ENCODE measurements at places on chromosomes 16 and 17. TPM values are rescaled to one million over a fixed set of nuclear protein-coding genes. Genes with fewer than 3 reads are reported as not detected.

ACSM2A gene
- total RNA-seq: not detected

TRIM72 gene
- total RNA-seq: 0.17 TPM

DNA sequence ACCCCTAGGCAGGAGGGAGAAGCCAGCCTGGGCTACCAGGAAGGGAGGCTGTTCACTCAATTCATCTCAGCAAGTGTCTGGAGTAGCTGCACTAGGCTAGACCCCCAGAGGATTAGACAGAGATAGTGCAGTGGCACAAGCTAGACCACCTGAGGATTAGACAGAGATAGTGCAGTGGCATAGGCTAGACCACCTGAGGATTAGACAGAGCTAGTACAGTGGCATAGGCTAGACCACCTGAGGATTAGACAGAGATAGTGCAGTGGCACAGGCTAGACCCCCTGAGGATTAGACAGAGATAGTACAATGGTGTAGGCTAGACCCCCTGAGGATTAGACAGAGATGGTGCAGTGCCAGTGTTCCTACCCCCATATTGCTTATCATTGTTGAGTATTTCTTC lies 74.1 kb upstream of the SDK2 start:
- no peaks in the 10 kb centered on the region for H3K4me1 ChIP-seq
- H3K27ac ChIP-seq: no peak overlapping the region
- no peaks in the 10 kb centered on the region for H3K27me3 ChIP-seq
- no peak for DNase-seq

DNA sequence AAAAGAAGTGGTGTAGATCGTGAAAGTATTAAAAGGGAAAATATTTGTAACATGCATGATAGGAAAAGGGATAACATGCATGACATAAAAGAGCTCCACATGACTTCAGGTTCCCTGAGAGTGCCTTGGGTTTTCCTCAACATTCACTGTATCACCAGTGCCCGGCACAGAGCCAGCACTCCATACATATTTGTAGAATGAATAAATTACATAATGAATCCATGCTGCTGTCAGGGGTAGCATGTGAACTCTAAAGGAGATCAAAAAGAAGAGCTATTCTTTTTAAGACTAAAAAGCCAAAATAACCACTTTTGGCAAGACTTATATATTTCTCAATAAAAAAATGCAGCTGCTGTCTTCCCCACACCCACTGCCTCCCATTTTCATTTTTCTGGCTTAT lies 2.7 kb upstream of the ZNF594 start:
- H3K36me3 ChIP-seq: no peaks in the 10 kb centered on the region
- no peak overlapping the region for H3K4me3 ChIP-seq

GRCh38 chr17:74210191-74211140 lies 2.9 kb upstream of the TTYH2 start:
- H3K36me3 ChIP-seq: peaks cover 52% of the 10 kb centered on the region
- H3K4me1 ChIP-seq: peaks cover 51% of the 10 kb centered on the region
- no peak overlapping the region for H3K4me3 ChIP-seq
- no peak overlapping the region for H3K27ac ChIP-seq
- peak; percentile 84 for DNase-seq

GRCh38 chr17:8918807-8919465 lies 46.6 kb downstream of the PIK3R5 start:
- peaks cover 13% of the 10 kb centered on the region for H3K4me1 ChIP-seq
- H3K27ac ChIP-seq: no peak overlapping the region
- no peak for DNase-seq
- no peaks in the 10 kb centered on the region for H3K27me3 ChIP-seq
- H3K4me3 ChIP-seq: no peak overlapping the region

DNA sequence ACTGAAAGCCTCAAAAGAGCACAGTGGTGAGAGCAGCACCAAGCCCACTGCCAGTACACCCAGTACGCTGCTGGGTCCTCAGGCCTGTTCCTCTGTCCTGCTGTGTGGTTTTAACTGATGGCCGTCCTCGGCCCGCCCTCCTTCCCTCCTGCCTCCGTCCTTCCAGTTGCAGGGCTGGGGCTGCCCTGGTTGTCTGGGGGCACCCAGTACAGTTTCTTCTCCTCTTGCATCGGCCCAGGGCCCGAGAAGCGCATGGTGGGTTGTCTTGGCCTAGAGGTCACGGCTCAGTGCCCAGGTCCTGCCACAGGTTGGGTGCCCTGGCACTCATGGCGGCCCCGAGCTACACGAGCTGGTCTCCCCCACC lies 70.8 kb upstream of the KCTD5 start:
- H3K27ac ChIP-seq: no peak overlapping the region
- DNase-seq: peak; percentile 53
- peaks cover 4% of the 10 kb centered on the region for H3K4me1 ChIP-seq
- H3K4me3 ChIP-seq: no peak overlapping the region
- H3K27me3 ChIP-seq: no peaks in the 10 kb centered on the region
- H3K36me3 ChIP-seq: peaks cover 16% of the 10 kb centered on the region

DNA sequence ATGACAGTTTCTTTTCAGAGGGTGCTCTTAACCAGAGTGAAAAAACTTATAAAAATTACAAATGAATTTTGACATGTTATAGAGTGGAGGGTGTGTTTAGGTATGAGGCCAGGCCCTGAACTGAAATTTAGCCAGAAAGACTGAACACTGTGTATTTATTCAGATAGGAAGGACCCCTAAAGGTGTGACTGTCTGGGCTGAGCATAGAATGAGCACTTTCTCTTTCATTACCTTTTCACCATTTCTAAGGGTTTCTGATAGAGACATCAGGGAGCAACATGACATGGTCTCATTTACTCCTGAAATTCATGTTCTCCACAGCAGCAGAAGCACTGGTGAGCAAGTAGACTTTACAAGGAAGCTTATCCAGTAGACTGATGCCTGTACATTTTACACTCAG lies 32.9 kb downstream of the MRTFB start:
- no peak overlapping the region for H3K27ac ChIP-seq
- no peak for DNase-seq
- H3K36me3 ChIP-seq: no peaks in the 10 kb centered on the region
- H3K27me3 ChIP-seq: no peaks in the 10 kb centered on the region
- H3K4me3 ChIP-seq: no peak overlapping the region
- H3K4me1 ChIP-seq: peaks cover 48% of the 10 kb centered on the region

DNA sequence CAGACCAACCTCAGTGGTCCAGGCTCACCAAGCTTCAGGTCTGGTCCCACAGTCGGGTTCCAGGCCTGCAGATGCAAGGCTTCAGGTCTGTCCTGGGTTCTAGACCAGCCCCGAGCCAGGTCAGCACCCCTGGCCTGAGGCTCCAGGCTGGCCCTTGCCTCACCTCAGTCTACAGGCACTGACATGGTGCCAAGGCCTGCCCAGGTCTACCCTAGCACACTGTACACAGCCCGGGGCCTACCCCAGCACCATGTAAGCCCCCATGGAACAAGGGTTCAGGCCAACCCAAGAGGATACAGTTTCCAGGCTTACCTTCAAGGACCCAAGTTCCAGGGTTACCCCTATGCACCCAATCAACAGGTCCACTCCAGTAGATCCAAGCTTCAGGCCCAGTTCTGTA lies 26.8 kb downstream of the ZFP1 start:
- no peaks in the 10 kb centered on the region for H3K36me3 ChIP-seq
- H3K4me1 ChIP-seq: no peaks in the 10 kb centered on the region
- no peak for DNase-seq
- no peak overlapping the region for H3K27ac ChIP-seq

GRCh38 chr16:22813948-22814710 lies at the start of gene HS3ST2:
TSS of gene HS3ST2 (plus strand) at chr16:22814162. CDS start at chr16:22814611, 449 bp downstream.
- peak within 1 kb of the TSS; percentile 17 for H3K27ac ChIP-seq
- peak within 1 kb of the TSS; percentile 43 for H3K4me3 ChIP-seq
- H3K27me3 ChIP-seq: peaks cover 45% of the 10 kb centered on the region
- H3K4me1 ChIP-seq: no peaks in the 10 kb centered on the region
- peak; percentile 71 for DNase-seq
- no peaks in the 10 kb centered on the region for H3K36me3 ChIP-seq

DNA sequence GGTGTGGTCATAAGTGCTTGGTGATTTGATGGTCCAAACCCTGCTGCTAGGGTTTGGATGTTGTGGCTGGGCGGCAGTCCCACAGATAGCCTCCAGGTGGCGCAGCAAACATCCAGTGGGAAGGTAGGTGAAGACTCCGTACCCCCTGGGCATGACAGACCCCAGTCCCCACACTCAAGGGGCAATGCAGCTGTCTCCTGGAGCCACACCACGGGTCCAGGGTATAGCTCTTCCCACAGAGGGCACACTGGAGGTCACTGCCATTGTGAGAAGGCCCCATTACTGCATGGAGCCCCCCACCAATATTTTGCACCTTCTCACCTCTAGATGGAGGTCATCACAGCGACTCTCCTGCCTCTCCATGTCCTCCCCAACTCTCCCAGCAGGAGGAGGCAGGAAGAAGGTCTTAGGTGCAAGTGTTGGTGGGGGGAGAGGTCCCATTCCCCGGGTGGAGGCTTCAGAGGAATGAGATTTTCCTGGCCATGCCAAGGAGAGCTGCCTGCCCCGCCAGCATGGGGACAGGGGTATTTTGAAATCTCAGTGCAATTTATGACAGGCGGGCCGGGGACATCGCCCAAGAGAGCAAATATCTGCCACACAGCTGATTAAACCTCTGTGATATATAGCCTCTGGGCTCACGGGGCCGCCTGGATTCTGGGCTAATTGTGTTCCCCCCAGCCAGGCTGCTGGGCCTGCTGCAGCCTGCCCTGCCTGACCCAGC lies 17.1 kb upstream of the C17orf113 start:
- peaks cover 5% of the 10 kb centered on the region for H3K4me1 ChIP-seq
- H3K27ac ChIP-seq: no peak overlapping the region
- peak; percentile 82 for DNase-seq
- H3K27me3 ChIP-seq: peaks cover 24% of the 10 kb centered on the region
- H3K4me3 ChIP-seq: no peak overlapping the region
